ENCODE measurements at places on chromosomes 6 and 20. TPM values are rescaled to one million over a fixed set of nuclear protein-coding genes. Genes with fewer than 3 reads are reported as not detected.

The SIRPD gene
- total RNA-seq: not detected

The SDHAF4 gene
- 4.1 TPM for total RNA-seq

The CSE1L gene
- total RNA-seq: 92.9 TPM

The GABRR1 gene
- not detected for total RNA-seq

The LGSN gene
- 2.7 TPM for total RNA-seq

The EDEM2 gene
- total RNA-seq: 51.9 TPM

The MICB gene
- total RNA-seq: 7.0 TPM

The TMC2 gene
- total RNA-seq: not detected

The IP6K3 gene
- 1.3 TPM for total RNA-seq

The LY6G6F gene
- not detected for total RNA-seq

The SPATS1 gene
- total RNA-seq: not detected

The DYNLRB1 gene
- 217 TPM for total RNA-seq

The KCNG1 gene
- 25.0 TPM for total RNA-seq

The NEDD9 gene
- 48.6 TPM for total RNA-seq
